ENCODE measurements at places on chromosomes 7 and 10.

DNA sequence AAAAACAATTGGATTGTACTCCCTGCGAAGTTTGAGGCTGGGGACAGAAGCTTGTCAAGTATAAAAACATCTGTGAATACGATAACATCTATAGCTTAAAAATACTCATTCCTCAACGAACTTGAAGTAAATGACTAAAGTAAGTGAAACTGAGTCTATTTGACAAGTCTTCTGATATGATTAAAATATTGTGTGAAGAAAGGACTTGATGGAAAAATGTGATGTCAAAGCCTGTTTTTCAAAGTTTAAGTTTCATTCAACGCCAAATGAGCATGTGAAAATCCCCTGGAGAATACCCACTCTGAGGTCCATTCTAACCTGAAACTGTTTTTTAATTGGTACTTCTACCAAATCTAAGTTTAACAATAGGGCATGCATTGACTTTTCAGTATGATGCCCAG lies 122.3 kb upstream of the MDFIC start:
- no peaks in the 10 kb centered on the region for H3K27me3 ChIP-seq
- no peak for DNase-seq
- no peak overlapping the region for H3K4me3 ChIP-seq
- no peak overlapping the region for H3K27ac ChIP-seq
- H3K4me1 ChIP-seq = no peaks in the 10 kb centered on the region
- no peaks in the 10 kb centered on the region for H3K36me3 ChIP-seq

GRCh38 chr7:66015440-66016130 lies 33.6 kb upstream of the GUSB start:
- no peak overlapping the region for H3K27ac ChIP-seq
- no peaks in the 10 kb centered on the region for H3K4me1 ChIP-seq
- H3K27me3 ChIP-seq = no peaks in the 10 kb centered on the region
- no peaks in the 10 kb centered on the region for H3K36me3 ChIP-seq

DNA sequence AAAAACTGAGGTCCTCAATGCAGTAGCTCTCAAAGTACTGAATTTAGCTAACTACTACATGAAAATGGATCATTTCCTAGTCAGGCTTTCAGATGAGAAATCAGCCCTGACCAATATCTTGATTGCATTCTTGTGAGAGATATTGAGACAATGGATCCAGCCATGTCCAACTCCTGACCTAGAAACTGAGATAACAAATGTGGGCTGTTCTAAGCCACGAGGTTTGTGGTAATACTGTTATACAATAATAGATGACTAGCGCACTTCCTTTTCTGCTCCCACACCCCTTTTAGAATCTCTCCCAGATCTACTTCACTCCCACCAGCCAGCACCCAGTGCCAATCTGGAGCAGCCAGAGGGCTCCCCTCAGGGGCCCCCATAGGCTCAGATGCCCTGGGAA lies 209.3 kb upstream of the KMT2E start:
- no peak for DNase-seq
- no peaks in the 10 kb centered on the region for H3K36me3 ChIP-seq
- no peaks in the 10 kb centered on the region for H3K4me1 ChIP-seq
- no peak overlapping the region for H3K4me3 ChIP-seq

DNA sequence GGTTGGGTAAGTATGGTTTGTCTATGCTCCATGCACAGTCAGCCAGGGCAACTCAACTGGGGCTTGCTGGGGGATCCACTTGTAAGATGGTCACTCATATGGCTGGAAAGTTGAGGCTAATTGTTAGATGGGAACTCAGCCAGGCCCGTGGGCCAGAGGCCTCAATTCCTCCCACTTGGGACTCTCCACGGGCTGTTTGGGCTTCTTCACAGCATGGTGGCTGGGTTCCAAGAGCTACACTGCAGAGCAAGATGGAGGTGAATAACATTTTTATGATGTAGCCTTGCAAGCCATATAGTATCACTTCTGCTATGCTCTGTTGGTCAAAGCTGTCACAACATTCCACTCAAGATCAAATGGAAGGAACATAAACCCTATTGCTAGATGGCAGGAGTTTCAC lies 39.2 kb downstream of the ELMO1 start:
- DNase-seq = peak; percentile 48
- H3K27ac ChIP-seq = peak overlapping the region; percentile 8
- no peaks in the 10 kb centered on the region for H3K27me3 ChIP-seq
- H3K4me3 ChIP-seq = no peak overlapping the region
- peaks cover 3% of the 10 kb centered on the region for H3K4me1 ChIP-seq

GRCh38 chr10:78437407-78437768 lies 403.7 kb downstream of the RPS24 start:
- H3K27ac ChIP-seq = no peak overlapping the region
- H3K4me3 ChIP-seq = no peak overlapping the region
- H3K27me3 ChIP-seq = no peaks in the 10 kb centered on the region
- no peaks in the 10 kb centered on the region for H3K36me3 ChIP-seq
- H3K4me1 ChIP-seq = peaks cover 33% of the 10 kb centered on the region

- no peaks in the 10 kb centered on the region for H3K4me1 ChIP-seq
- no peak overlapping the region for H3K27ac ChIP-seq
- no peak overlapping the region for H3K4me3 ChIP-seq
- H3K27me3 ChIP-seq = peaks cover 44% of the 10 kb centered on the region
- DNase-seq = no peak
Measured at GRCh38 chr7:157028199-157028903, 17.9 kb upstream of the MNX1 start.

DNA sequence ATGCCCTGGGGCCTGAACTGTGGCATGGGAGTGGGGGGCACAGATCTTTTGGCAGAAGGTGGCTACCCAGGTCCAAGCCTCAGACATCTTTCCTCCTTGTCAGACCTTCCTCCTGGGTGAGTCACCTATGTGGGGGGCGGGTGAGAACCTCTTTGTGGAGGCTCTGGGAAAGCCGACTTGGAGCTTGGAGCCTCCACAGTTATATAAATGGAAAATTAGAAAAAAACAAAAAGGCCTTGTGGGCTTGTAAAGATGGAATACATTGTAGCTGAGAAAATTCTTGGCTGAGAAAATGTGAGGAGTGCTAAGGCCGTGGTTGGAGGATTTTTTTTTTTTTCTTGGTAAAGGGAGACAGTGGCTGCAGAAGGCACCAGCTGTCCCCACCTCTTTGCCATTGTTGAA lies 292.5 kb downstream of the CCDC3 start:
- no peaks in the 10 kb centered on the region for H3K36me3 ChIP-seq

DNA sequence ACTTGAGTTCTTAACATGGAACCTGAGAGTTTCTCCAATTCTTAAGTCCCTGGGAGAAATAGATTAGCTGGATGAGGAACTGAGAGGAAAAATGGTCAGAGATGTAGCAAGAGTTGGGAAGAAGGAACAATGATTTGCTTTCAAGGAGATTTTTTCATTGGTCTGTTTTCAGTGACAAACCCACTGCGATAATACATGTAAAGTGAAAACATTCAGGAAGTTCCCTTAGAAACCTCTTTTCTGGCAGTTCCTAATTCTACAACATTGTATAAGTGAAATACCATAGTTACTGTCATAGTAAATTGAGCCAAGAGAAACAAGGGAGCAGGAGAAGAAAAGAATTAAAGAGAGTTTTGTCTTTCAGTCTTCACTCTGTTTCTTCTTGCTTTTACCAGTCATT lies 12.1 kb upstream of the MAGI2 start:
- no peaks in the 10 kb centered on the region for H3K36me3 ChIP-seq
- no peaks in the 10 kb centered on the region for H3K4me1 ChIP-seq
- H3K4me3 ChIP-seq = no peak overlapping the region
- no peaks in the 10 kb centered on the region for H3K27me3 ChIP-seq
- DNase-seq = peak; percentile 58

DNA sequence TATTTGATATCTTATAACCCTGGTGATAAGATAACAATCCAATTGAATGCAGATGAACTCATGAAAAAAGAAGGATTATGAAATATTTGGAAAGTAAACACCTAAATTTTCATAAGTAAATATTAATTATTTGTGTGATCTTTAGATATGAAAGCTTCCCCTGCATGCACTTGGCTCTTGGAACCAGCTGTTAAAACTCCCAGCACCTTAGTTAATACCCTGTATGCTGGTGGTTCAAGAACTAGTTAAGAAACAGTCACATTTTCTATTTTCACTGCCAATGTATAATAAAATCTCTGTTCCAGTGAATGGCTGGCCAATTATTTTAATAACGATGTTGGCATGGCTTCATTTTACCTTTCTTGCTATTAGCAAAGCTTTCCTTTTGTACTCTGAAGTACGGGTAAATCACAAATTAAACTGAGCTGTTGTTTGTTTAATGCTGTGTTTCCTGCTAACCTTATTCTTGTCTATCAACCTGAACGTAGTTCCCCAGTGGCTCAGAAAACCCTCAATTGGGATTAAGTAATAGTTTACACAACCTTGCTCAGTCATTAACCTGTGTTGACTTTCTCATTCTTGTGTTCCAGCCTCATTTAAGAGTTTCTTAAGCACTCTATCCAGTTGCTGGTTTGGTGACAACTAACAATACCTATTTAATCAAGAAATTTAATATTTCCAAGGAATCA lies 38.9 kb downstream of the MET start:
- no peak overlapping the region for H3K4me3 ChIP-seq
- H3K4me1 ChIP-seq = peaks cover 2% of the 10 kb centered on the region
- H3K27me3 ChIP-seq = no peaks in the 10 kb centered on the region
- no peak overlapping the region for H3K27ac ChIP-seq
- H3K36me3 ChIP-seq = no peaks in the 10 kb centered on the region
- no peak for DNase-seq

GRCh38 chr7:157282141-157282801 lies 54.5 kb upstream of the DNAJB6 start:
- H3K27me3 ChIP-seq = peaks cover 17% of the 10 kb centered on the region
- H3K27ac ChIP-seq = no peak overlapping the region
- H3K36me3 ChIP-seq = no peaks in the 10 kb centered on the region

GRCh38 chr10:92822060-92822634 lies 26.2 kb upstream of the EXOC6 start:
- no peak overlapping the region for H3K4me3 ChIP-seq
- no peaks in the 10 kb centered on the region for H3K36me3 ChIP-seq
- peak overlapping the region; percentile 49 for H3K27ac ChIP-seq
